ENCODE measurements at places on chromosomes 3 and 15.

GRCh38 chr15:40259021-40259420, 20.2 kb downstream of the PAK6 start:
- no peak for DNase-seq

GRCh38 chr15:28184166-28184565, 85.1 kb upstream of the OCA2 start:
- DNase-seq = no peak

DNA sequence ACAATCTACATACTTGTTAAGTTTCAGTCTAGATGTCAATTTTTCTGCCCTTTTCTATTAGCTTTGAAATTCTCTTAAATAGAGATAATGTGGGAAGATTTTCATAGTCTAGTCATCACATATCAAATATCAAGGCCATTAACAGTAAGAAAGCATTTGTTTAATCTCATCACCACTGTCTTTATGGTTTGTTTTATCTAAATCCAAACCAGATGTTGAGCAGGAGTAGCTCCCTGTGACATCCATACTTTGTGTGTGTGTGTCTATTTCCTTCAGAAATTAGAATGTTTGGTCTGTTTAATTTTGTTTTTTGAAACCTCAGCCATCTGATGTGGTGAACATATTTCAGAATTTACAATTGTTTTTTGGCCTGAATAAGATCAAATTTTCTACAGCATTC, 23.1 kb upstream of the GOLGA8B start:
- DNase-seq = no peak

DNA sequence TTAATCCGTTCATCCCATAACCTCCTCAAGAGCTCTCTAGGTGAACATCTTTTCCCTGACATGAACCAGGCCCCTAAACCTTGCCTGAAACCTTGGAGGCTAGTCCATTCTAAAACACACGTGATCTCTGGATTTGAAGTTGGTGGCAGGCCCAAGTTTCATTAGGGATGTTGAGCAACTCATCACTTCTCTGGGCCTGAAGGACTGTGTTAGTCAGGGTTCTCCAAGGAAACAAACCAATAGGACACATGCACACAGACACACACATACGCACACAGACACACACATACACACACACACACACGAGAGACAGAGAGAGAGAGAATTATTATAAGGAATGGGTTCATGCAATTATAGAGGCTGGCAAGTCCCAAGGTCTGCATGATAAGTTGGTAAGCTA, 31.9 kb downstream of the ACAN start:
- no peak for DNase-seq

DNA sequence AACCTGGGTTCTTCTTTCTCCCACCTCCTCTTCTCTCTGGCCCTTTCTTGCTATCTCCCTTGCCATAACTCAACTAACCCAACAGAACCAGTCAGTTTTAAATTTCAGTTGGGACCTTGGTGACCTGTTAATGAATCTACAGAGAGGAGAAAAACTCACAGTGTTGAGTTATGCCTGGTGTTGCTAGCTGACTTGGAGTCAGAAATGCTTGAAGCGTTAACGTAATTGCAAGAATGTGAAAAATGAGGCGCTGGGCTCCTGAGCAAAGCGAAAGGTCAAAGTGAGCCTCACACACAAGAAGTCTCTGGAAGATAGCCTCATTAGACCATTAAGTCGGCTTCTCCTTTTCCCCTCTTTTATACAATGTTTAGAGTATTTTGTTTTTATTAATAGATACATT, 18.4 kb downstream of the MEIS2 start:
- no peak for DNase-seq

DNA sequence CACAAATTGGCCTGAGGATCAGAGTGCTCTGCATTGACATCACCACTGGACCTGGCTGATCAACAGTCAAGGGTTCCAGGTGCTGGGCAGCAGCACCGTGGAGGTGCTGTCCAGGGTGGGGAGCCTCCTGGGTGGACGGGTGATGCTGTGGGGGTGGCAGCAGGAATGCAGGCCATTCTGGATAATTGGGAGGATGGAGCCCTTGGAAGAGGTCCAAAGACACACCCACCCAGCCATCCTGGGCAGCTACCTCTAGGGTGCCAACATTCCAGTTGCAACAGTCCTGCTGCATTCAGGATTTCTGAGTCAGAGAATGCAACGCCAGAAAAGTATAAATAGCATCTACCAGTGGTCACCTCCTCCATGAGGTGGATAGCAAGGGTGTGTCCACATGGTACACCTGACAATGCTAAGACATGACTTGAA, 26.8 kb downstream of the STARD5 start:
- no peak for DNase-seq

- no peak for DNase-seq
Measured at GRCh38 chr15:101167753-101168462, 83.9 kb downstream of the CHSY1 start.

Data from fibroblast of skin of left quadriceps (primary cell).